ENCODE measurements at places on chromosomes 1 and 21.

DNA sequence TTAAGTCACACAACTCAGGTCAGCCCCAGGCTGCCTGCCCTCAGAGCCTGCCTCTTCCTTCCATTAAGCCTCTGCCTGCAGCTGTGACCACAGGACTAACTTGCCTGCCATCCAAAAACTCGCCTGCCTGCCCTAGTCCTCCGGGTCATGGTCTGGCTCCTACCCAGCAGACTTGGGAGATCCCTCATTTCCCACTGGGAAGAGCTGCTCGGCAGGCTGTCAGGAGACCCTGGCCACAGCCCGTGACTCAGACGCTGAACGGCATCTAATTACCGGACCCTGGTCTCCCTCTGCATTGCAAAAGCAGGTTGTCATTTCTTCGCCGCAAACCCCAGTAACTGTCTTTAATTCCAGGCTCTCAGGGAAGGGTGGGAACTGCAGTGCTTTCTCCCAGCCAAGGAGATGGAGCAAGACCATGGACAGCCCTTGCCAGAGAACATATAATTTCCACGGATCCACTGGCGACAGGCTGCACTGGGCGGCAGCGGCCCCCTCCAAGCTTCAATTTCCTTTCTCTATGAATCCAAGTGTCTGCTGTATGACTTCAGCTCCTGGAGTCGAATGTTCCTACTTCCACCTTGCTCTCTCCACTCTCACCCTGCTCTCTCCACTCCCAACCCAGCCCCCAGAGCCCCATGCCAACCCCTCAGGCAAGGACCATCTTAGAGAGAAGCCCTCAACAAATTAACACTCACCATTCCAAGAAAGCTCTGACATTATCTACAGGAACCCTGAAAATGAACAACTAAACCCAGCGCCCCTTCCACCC lies 20.4 kb downstream of the OLFML2B start:
- DNase-seq = no peak

DNA sequence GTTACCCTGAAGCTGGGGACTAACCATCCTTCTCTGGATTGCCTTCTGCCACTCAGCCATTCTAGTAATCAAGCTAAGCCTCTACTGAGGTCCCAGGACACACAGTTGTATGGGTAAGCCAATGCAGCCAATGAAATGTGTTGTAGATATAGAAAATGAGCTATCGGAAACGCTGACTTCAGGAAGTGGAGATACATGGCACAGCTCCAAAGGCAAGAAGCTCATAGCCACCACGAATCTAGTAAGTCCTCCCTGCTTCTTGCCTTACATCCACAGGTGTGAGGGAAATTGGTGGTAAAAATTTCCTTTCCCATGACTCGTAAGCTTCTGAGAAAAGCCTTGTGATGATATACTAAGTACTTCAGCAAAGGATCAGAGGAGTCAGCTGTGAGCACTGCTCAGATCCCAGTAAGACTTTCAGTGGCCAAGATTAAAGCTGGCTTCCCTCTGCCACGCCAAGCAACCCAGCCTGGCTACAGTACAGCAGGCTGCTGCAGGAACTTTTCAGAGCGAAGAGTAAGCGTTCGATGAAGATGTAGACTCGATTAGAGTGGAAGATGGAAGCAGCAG lies 117.7 kb downstream of the SIM2 start:
- no peak for DNase-seq

DNA sequence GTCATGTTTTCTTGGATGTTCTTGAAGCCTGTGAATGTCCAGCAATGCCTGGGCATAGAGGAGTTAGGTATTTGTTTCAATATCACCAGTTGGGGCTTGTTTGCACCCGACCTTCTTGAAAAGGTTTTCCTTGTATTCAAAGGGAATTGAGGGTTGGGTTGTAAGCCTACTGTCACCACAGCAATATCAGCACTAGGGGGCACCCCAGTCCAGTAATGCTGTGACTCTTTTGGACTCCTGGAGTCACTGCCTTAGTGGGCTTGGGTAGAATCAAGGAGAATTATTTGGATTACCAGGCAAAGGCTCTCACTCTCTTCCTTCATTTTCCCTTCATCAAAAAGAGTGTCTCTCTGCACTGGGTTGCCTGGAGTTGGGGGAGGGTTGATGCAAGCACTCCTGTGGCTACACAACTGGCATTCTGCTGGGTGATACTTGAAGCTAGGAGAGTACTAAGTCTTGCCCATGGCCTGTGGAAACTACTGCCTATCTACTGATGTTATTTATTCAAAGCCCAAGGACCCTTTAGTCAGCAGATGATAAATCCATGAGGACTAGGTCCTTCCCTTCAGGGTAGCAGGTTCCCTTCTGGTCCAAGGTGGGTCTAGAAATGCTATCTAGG lies 34.5 kb downstream of the OR10R2 start:
- DNase-seq = no peak

DNA sequence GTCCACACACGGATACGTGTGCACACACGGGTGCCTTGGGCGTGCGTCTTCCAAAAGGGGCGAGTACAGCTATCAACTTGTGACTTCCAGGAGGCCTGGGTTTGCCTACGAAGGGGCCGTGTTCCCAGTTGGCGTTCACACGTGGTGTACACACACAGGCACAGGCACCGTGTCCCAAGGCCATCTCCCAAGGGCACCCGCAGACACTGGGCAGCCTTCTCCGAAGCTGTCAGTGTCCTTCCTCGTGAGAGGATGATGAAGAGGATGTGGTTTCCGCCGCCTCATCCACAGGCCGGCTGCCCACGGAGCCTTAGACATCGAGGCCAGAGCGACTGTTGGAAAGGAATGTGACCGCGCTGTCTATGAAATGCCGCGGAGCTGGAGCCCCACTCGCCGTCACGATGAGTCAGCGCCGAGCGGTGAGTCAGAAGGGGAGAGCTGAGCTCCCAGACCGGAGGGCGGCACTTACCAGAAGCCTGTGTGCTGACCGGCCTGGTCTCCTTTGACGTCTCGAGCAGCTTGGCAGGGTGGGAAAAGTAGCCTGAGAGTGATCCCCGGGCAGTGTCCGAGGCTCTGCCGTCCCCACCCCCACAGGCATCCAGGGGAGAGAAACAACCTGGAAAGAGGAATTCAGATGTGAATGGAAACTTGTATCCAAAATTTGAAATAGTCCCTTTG lies 141.4 kb upstream of the ARHGEF16 start:
- DNase-seq = no peak

DNA sequence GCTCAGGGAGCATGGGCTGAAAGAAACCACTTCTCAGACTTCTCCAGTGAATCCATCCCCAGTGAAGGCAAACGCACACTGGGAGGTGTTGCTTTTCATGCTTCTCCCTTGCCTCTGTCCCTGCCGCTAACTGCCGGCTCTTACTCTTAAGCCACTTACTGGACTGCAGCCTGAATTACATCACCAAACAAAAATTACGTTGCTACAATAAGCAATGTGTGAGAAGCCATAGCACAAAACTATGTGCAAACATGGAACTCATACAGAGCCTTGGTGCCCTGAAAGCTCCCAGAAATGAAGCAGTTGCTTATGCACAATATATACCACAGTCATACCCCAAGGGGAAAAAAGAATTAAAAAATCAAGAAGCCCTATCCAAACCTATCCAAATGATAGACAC lies 375.2 kb downstream of the KCNH1 start:
- DNase-seq = no peak

GRCh38 chr1:159492575-159493323 lies 43.1 kb downstream of the OR10J5 start:
- no peak for DNase-seq

GRCh38 chr1:244830639-244831038 lies 4.8 kb upstream of the COX20 start:
- DNase-seq = no peak

DNA sequence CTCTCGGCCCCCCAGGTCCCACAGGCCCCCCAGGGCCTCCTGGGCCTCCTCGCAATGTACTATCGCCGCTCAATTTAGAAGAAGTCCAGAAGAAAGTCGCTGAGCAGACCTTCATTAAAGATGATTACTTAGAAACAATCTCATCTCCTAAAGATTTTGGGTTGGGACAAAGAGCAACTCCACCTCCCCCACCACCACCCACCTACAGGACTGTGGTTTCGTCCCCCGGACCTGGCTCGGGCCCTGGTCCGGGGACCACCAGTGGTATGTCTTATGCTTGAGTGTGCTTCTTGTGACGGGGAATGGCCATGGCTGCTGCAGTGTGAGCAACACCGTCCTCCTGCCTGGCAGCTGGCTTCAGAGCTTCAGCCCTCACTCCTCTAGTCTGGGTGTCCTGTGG lies 70.2 kb upstream of the DYNLT5 start:
- DNase-seq = no peak

- no peak for DNase-seq
These were observed 930.5 kb downstream of the ADGRL2 start for GRCh38 chr1:82731216-82731615.

DNA sequence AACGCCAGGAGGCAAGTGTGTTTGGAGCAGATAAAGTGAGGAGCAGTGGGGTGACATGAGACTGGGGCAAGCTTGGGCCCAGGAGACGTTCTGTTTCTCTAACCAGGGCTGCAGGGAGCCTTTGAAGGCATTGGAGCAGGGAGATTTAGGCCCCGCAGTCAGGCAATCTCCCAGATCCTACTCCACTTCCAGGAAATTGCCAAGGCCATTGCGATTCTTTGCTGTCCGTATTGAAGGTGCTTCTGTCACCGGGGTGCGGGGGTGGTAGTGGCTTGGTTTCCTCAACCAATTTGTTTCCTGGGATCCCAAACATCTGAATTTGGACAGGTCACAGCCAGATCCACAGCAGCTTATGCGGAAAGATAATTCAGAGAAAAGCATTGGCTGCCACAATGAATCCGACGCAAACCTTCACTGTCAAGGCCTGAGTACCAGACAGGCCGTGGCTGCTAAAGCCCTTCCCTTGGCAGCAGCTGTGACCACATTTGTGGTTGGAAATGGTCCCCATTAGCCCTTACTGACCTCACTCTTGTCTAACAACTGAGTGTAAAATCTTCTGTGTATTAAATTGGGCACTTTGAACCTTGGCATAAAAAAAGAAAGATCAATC lies 385.6 kb downstream of the PTPRU start:
- DNase-seq = no peak

- no peak for DNase-seq
These were observed 64.7 kb downstream of the JAK1 start for GRCh38 chr1:64901663-64902062.

DNA sequence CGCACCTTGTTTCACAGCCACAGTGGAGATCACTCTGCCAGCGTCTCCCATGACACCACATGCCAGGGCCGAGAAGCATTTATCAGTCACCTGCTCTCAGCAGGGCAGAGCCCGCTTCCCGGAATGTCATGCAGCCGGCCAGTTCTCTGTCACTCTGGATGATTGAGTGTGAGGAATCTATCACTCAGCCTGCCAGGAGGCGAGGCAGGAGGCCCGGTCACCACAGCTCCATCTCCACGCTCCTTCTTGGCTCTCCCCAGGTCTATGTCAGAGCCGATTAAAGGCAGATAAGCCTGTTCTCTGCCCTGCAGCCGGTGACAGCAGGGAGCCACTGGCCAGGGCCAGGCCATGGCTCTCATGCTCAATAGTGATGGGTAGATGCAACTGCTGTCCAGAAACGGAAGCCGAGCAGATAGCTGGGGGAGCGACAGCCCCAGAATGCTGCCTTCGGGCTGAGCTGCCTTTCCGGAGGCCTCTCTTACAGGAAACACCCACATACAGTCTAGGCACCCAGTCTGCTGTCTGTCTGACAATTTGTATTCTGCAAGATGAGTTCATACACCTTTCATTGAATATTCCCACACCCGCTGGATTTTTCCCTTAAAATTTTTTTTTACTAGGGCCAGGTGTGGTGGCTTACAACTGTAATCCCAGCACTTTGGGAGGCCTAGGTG lies 64.1 kb downstream of the ACTL8 start:
- no peak for DNase-seq

DNA sequence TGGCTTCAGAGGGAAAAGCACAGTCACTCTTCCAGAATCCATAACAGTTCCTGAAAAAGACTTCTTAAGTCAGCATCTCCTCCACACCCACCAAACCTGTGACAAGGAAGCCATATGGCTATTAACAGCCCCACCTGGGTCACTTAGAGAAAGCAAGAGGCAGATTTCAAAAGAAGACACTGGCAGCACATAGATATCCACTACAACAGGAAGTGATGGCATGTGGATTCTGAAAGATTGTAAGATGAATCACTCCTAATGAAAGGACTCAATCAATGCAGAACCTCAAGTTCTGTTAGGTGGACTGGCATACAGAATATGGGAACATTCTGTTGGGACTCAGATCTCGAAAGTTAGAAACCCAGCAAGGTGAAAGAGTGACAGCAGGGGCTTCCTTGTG lies 365.9 kb downstream of the TGFB2 start:
- DNase-seq = no peak

DNA sequence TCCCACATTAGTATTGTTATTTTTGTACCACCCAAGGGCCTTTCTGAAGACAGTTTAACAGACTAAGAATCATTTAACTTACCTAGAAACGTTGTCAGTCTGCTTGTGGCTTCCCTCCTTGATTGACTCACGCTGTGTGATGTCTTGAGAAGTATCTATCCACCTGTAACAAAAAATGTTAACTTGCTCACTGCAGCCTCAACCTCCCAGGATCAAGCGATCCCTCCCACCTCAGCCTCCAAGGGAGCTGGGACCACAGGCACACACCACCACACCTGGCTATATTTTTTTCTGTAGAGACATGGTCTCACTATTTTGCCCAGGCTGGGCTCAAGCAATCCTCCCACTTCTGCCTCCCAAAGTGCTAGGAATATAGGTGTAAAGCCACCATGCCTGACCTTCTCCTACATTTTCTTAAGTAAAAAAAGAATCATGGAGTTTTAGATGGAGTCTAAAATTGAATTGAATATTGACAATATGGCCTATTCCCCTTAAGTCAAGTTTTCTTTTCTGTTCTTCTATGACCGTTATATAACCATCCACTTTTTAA lies 15.6 kb downstream of the SFPQ start:
- DNase-seq = no peak

GRCh38 chr21:15009837-15010363 lies 54.9 kb downstream of the NRIP1 start:
- DNase-seq = no peak

DNA sequence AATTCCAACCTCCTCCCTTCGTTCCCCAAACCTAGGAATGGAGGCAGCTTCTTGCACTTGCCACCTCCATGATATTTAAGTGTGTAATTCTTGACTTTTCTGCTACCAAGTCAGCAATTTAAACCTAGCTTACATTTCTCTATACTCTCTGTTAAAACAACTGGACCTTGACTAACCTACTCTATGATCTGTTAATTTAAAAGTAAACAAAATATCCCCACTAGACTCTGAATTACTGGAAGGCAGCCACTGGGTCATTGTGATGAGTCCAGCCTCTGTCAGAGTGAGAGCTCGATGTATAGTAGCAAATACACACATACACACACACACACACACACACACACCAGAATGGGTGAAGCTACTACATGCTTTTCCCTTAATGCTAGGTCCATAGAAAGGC lies 40.0 kb upstream of the DHCR24 start:
- no peak for DNase-seq

GRCh38 chr1:29563571-29563970 lies 327.2 kb downstream of the PTPRU start:
- no peak for DNase-seq

Measured in caudate nucleus (tissue), 63 donors.